ENCODE measurements at places on chromosomes 7 and 10. TPM values are rescaled to one million over a fixed set of nuclear protein-coding genes. Genes with fewer than 3 reads are reported as not detected.

DNA sequence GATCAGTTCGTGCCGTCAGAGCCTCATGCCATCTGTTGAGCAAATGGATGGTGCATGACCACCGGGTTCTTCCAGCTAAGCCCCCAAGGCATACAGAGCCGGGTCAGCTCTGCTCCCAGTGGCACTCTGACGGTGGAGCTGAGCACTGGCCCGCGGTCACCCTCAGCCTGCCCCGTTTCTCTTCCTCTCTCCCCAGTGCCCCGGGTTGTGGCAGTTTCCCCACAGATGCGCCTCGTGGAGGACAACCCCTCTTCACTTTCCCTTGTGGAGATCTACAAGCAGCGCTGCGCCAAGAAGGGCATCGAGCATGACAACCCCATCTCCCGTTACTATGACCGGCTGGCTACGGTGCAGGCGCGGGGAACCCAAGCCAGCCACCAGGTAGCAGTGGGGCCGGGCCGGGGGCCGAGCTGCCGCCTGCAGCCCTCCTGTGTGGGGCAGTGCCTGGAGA is 129.9 kb downstream of the TRRAP start:
- no peak for DNase-seq

- DNase-seq: peak; percentile 51
Observed at GRCh38 chr10:11145495-11145855, 127.8 kb downstream of the CELF2 start.

GRCh38 chr7:37970211-37970610 is 49.8 kb downstream of the EPDR1 start:
- no peak for DNase-seq

The GPR15LG gene
- not detected for total RNA-seq

Measured in Right ventricle myocardium superior (tissue), 1 donor.